ENCODE measurements at places on chromosomes 3 and 15.

GRCh38 chr3:5809586-5810246 lies 622.2 kb downstream of the EDEM1 start:
- no peak for DNase-seq

GRCh38 chr3:5389057-5389456 lies 201.6 kb downstream of the EDEM1 start:
- DNase-seq: no peak

- DNase-seq: no peak
These were observed at the start of gene SLC24A5 for GRCh38 chr15:48120745-48121144. TSS of gene SLC24A5 (plus strand) at chr15:48120990. CDS start at chr15:48121045, 55 bp downstream.

DNA sequence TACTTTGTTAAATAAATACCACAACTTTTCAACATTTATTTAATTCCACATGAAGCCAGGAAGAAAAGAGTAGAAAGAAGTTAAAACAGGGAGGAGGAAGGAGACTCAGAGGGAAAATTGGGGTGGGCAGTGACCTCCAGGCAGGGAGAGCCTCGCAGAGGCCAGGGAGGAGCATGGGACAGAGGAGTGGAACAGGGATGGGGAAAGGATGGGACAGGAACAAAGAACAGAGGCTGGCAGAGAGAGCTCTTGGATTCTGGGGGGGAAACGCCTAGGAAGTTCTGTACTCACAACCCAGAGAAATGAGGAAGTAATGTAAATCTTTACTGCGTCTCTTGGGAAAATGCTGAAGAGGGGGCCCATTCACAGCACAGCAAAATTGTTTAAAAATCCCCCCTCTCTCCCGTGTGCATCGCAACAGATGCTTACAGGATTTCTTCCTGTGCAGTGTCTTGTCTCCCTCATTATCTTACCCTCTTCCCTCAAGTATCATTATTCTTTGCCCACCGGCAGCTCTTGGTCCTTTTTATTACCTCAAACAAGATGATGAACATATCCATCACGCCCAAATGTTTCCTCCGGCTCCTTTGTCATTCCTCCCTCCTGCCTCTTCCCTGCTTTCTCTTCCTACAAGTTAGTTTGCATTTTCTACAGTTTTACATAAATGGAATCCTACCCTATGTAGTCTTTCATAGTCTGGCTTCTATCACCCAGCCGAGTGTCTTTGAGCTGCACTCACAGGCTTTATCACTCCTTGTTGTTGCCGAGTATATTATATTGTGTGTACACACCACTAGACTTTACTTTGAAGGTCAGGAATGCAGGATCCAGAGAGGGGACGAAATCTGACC lies 65.5 kb downstream of the ARHGAP31 start:
- no peak for DNase-seq

GRCh38 chr3:3648988-3649679 lies 150.1 kb upstream of the LRRN1 start:
- DNase-seq: no peak

- no peak for DNase-seq
These were observed 19.4 kb upstream of the LMCD1 start for GRCh38 chr3:8482263-8482662.

GRCh38 chr3:127112796-127113570 lies 79.9 kb upstream of the PRR23E start:
- DNase-seq: no peak

DNA sequence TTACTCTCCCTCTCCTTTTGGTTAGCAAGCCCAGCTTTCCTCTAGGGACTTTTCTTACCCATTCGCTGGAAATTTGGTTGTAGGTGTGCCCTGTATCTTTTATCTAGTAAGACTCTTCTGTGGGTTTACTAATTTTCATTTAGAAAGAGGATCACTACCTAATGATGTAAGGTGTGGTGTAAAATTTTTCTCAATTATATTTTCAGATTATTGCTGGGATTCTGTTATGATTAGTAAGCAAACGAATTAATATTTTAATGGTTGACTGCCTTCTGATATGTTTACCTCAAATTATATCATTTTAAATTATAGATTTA lies 28.5 kb downstream of the PLCL2 start:
- no peak for DNase-seq

GRCh38 chr3:139302084-139302800 lies 41.6 kb upstream of the MRPS22 start:
- no peak for DNase-seq

DNA sequence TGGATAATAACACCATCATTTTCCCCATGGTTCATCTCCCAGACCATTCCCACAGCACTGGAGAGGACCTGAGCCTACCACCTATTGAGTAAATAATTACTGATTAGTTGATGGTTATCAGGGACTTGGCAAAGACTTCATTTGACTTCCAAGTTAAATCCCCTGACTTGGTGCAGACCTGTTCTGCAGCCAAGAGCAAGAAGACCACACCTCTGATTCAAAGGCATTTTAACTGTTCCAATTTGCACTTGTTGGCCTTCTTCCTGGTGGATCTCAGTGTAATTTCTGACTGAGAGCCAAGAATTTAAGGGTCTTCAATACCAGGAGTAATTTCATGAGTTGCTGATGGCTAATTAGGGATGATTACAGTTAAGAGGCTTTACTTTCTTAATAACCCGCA lies 24.0 kb downstream of the THSD4 start:
- DNase-seq: no peak

DNA sequence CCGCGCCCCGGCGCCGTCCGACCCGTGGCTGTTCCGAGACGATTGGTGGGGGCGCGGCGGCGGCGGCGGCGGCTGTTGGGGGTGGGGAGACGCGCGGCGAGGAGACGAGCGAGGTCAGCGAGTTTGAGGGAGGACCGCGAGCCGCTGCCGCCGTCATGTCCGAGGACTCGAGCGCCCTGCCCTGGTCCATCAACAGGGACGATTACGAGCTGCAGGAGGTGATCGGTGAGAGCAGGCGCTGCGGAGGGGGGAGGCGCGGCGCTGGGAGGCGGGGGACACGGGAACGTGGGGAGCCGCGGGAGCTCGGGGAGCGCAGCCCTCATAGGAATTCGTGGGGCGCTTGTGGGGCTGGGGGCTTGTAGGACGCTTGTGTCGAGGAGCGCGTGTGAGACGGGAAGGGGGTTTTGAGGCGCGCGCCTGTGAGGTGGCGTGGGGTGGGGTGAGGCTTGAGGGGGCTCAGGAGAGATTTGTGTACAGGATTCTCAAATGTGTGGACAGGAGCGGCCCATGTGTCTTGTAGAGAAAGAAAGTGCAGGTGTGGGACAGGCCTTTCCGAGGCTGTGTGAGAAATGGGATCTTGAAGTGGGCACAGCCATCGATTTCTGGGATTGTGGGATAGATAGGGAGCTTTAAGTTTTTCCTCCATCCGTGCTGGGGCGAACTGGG lies 518 bp downstream of the OXSR1 start:
- no peak for DNase-seq

DNA sequence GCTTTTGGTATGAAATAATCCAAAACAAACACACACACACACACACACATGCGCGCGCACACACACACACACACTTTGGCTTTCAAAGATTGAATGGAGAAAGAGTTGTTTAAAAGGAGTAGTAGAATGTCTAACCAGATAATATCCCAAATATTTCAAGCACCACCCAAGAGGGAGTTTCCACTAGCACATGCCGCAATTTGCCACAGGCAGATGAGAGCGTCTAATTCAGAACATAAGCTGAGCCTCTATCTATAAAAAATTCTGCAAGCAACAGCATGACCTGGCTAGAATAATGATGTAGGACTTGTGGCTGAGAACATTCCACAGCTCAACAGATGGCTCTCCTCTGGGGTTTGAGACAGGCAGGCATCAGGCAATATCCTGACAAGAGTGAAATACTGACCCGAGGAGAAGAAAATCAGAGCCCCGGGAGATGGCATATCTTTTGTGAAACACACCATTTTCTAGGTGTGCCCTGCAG lies 302.5 kb upstream of the GADL1 start:
- no peak for DNase-seq

DNA sequence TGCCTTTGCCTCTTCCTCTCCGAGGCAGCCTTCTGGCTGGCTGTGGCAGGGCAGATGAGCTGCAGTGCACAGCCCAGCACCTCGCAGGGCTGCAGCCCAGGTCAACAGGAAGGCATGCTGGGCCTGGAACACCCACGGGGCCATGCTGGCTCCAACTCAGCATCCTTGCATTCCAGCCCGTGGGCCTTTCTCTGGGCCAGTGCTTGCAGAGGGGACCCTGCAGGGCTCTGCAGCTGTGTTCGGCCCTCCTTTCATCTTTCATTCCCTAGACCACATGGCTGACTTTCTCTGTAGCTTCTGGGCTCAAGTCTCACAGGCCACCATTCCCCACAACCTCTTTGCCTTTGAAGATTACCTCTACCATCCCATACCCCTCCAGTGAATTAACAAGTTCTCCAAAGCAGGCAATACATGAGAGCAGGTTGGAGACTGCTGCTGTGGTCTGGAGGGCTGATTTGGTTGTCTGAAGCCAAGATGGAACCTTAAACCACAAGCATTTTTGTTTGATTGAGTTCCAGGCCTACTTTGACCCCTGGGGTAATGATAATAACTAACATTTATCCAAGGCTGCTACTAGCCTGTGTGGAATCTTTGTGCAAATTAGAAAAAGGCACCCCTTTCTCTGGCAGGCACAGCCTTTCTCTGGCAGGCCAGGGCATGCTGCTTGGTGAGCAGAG lies 5.9 kb downstream of the FAM131A start:
- no peak for DNase-seq

DNA sequence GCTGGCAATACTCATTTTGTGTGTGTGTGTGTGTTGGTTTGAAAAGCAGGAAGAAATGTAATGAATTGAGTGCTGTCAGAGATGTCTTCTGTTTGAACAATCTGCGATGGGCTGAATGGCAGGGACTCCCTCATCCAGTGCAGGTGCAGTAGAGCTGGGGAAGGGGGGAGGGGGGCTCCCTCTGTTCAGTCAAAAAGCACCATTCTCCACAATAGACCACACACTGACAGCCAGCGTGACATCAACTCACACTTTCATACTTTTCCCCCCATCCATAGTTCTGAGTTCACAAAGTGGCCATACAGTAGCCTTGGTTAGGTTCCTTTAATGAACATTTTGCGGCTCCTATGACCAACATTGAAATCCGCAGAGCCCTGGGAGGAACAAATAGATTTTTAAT lies 10.4 kb downstream of the SOX2 start:
- DNase-seq: peak; percentile 61

- no peak for DNase-seq
These were observed 66.7 kb upstream of the DNAJC19 start for GRCh38 chr3:181056136-181056732.

- no peak for DNase-seq
These were observed 67.2 kb upstream of the ATP2C1 start for GRCh38 chr3:130826516-130827182.

DNA sequence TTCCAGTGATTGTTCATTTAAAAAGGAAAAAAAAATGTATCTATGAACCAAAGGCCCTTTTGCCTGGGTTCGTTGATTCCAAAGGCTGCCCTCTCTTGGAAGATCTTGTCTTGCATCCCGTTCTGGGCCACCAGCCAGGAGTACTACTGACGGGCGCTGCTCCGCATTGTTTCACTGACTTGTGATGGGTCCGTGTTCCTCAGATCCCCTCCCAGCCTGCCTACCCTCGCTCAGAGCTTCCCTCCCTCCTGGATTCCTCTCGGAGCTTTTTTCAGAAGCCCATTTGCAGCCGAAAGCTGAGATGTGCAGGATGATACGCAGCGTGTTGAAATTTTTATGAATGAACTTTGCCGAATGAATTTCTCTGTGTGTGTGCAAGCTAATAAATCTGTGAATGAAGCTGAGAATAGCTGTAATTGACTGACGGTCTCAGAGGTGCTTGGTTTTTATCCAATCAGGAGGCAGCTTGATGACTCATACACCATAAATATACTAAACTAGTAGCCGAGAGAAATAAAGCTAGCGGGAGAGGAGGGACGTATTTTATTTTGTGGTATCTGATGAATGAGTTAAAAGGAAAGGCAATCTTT lies at the start of gene SHC4:
TSS of gene SHC4 (minus strand) at position 396 of the 590 bp plus-strand sequence. CDS start 904 bp downstream, outside the sequence.
- peak; percentile 83 for DNase-seq

GRCh38 chr15:96412045-96412905 lies 81.8 kb downstream of the NR2F2 start:
- DNase-seq: no peak

DNA sequence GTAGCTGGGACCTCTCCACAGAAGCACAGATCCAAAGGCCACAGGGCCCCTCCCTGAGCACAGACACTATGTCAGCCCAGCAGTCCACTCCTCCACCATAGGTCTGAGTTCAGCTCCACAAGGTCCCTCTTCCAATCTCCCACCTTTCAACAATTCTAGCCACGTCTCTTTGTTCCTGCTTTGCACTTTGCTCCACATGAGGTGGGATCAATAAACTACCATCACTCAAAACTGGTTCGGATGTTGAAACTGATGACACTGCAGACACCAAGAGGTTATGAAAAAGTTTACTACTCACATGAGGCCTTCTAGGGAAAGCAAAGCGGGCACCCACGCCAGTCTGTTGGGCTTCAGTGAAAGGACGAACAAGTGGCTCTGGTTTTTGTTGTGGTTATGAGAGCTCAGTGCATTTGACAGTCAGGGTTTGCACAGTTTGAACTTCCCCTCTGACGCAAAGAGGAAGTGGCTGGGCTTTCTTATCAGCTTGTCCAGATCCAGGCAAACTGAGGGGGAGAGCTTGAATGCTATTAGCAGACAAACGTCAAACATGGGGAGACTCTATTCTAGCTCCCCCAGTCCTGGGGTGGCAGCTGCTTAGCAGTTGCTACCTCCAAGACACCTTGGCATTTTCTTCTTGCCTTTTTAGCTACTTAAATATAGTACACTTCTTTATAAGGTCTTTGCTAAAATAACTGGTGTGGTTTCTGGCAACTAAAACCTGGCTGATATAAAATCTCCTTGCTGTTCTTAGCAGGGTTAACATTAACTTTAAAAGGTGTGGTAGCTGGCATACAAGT lies 37.8 kb downstream of the ZNF445 start:
- DNase-seq: peak; percentile 25

DNA sequence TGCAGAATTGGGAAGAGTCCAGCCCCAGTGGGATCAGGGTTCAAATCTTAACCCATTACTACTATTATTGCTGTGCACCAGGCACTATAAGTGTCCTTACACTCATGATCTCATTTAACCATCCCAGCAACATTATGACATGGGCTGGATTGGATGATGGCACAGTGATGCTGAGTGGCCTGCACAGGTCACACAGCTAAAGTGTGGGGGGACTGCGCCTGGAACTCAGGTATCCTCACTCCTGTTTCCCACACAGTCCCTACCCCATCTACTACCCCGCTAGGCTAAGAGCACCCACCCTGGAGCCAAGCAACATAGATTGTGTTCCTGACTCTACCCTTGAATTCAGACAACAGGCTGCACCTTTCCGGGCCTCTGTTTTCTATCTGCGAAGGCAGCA lies 16.0 kb downstream of the WNT5A start:
- DNase-seq: no peak

- no peak for DNase-seq
These were observed 40.4 kb upstream of the LIMD1 start for GRCh38 chr3:45554006-45554666.

- peak; percentile 35 for DNase-seq
These were observed 954 bp downstream of the SV2B start for GRCh38 chr15:91100814-91101607.

DNA sequence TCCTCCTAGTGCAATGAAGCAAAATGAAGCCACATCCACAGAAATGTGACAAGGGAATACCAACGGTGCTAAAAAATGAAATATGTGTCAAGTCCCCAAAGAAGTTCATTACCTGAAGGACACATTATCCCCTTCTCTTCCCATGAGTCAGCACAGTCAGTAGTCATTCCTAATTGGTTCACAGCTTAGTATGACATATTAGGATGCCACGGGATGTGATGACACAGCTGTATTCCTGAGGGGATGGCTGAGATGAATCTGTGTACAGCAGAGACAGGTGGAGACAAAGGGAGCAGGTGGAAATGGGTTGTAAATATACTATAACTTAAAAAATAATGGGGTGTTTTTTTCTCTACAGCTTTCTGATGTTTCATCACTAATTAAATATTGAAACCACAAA lies 273.4 kb downstream of the ARRDC4 start:
- DNase-seq: no peak
